ENCODE measurements at places on chromosomes 12 and 14. TPM values are rescaled to one million over a fixed set of nuclear protein-coding genes. Genes with fewer than 3 reads are reported as not detected.

- no peak overlapping the region for H3K27ac ChIP-seq
- H3K27me3 ChIP-seq: peaks cover 7% of the 10 kb centered on the region
- H3K36me3 ChIP-seq: no peaks in the 10 kb centered on the region
- no peak for DNase-seq
- no peak overlapping the region for H3K4me3 ChIP-seq
- H3K4me1 ChIP-seq: no peaks in the 10 kb centered on the region
Observed at GRCh38 chr12:94055528-94055927, 92.8 kb upstream of the PLXNC1 start.

- H3K36me3 ChIP-seq: no peaks in the 10 kb centered on the region
- no peaks in the 10 kb centered on the region for H3K4me1 ChIP-seq
Observed at GRCh38 chr12:127253797-127254327, 1013.1 kb upstream of the TMEM132C start.

DNA sequence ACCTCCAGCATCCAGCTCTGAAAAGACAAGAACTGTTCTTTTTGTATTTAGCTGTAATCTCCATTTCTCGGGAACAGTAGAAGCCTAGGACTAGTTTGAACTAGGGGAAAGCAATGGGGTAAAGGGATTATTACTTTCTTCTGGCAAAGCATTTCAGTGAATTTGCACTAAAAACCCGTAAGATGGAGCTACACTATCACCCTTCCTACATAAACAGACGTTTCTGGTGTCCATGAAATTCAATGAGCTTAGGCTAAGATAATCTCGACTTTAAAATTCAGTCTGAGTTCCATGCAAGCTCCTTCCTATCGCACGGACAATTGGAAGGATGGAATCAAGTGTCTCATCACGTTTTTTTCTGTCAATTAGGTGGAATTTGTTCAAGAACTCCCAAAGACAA, 24.0 kb downstream of the ACSM4 start:
- H3K4me3 ChIP-seq: no peak overlapping the region
- no peaks in the 10 kb centered on the region for H3K4me1 ChIP-seq
- peaks cover 5% of the 10 kb centered on the region for H3K27me3 ChIP-seq
- DNase-seq: no peak

DNA sequence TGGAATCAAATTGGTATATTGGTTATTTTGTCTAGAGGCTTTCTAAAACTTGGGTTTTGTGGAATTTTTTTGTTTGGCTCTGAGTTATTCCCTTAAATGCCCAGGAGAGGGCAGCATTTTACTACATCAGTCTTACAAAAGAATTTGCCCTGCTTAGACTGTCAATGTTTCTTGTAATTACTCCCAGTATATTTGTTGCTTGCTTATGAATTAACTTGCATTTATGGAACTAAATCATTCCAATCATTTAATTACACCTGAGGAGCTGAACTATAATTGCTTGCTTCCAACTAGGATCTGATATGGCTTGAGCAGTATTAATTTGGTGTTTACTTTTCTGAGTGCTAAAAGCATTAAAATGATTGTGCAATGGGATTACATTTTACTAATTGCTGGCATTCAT, 48.7 kb downstream of the MIPOL1 start:
- H3K27me3 ChIP-seq: no peaks in the 10 kb centered on the region
- no peak overlapping the region for H3K27ac ChIP-seq
- no peak for DNase-seq

- H3K27me3 ChIP-seq: peaks cover 1% of the 10 kb centered on the region
- H3K27ac ChIP-seq: no peak overlapping the region
- H3K4me1 ChIP-seq: peaks cover 3% of the 10 kb centered on the region
- no peak for DNase-seq
- H3K36me3 ChIP-seq: no peaks in the 10 kb centered on the region
Observed at GRCh38 chr14:72780751-72781150, 113.2 kb downstream of the DPF3 start.

- H3K27ac ChIP-seq: no peak overlapping the region
- H3K27me3 ChIP-seq: peaks cover 37% of the 10 kb centered on the region
- H3K4me3 ChIP-seq: no peak overlapping the region
- DNase-seq: no peak
Observed at GRCh38 chr12:76176940-76177339, 92.5 kb upstream of the NAP1L1 start.

DNA sequence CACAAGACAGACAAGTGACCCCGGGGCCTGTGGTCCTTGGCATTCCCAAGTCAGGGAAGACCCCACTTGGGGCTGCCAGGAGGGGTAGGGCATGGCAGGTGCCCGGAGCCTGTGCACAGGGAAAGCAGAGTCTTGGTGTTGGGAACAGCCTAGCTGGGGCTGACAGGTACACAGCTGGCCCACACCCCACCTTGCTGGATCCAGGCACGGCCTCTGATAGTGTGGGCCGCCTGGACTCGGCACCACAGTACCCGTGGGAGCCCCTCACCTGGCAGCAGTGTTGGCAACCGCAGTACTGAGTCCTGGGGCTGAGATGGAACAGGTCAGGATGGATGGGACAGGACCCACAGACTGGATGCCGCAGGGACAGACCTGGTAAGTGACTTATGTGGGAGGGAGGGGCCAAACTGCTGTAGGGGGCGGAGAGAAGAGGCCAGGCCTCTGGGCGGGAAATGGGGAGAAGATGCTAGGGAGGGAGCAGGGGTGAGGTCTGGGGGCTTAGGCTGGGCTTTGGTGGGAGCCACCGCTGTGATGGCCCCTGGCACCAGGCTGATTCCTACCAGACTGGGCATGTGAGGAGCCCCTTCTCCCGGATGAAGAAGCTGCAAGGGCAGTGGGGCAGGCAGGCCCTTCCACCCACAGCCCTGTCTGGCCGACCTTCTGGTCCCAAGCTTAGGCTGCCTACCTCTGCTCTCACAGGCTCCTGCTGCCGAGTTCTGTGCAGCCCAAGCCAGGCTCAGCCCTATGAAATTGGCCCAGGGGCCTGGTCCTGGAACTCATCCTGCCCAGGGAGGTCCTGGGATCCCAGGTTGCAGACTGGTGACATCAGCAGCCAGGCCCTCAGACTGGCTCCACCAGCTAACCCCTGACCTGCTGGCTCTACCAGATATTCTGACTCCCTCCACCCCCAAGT, at the start of gene TGM1:
Gene TGM1, minus strand, starts transcription at position 357 of the 913 bp plus-strand sequence. CDS start 825 bp downstream, outside the sequence.
- DNase-seq: no peak
- H3K27ac ChIP-seq: no peak within 1 kb of the TSS
- peaks cover 18% of the 10 kb centered on the region for H3K36me3 ChIP-seq
- no peaks in the 10 kb centered on the region for H3K4me1 ChIP-seq
- H3K27me3 ChIP-seq: no peaks in the 10 kb centered on the region

DNA sequence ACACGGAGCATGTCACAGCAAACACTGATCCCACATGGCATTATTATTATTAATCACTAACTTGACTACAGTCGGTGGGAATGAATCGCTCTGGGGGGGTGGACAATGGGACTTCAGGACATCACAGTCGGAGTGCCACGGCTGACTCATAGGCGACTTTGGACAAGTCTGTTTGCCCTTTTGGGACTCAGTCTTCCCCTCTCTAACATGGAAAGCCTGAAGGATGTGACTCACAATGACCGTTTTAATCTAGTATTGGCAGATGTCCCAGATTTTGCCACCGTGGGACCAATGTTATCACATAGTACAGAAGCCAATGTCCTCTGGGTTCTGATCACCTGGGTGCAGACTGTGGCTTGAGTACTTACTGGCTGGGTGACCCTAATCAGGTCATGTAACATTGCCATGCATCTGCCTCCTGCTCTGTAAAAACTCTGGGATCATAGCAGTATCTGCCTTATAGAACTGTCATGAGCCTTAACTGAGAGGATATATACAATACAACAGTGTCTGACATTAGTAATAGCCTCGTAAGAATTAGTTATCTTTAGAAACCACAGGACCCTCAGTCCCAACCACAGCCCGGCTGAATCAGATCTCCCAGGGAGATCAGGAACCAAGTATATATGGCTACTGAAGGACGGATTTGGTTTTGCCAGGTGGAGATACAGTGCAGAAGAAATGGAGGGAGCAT, 362.6 kb downstream of the BCL11B start:
- no peaks in the 10 kb centered on the region for H3K36me3 ChIP-seq
- H3K27me3 ChIP-seq: peaks cover 8% of the 10 kb centered on the region
- H3K4me3 ChIP-seq: no peak overlapping the region

DNA sequence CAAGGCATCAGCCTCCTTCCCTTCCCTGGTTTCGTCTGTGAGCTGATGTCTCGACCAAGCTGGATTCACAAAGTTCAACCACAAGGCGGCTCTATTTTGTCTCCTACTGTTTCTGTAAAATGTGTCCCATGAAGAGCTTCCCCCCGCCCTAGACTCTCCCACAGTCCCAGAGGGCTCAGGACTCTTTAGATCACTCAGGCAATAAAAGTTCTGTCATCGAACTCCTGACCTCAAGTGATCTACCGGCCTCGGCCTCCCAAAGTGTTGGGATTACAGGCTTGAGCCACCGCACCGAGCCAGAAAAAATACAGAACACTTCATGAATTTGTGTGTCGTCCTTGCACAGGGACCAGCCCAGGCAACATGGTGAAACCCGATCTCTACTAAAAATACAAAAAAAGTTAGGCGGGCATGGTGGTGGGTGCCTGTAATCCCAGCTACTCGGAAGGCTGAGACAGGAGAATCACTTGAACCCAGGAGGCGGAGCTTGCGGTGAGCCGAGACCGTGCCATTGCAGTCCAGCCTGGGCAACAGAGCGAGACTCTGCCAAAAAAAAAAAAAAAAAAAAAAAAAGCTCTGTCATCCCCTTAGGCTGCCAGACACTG, 149.4 kb downstream of the BCL11B start:
- H3K27me3 ChIP-seq: peaks cover 12% of the 10 kb centered on the region
- no peaks in the 10 kb centered on the region for H3K36me3 ChIP-seq
- no peak for DNase-seq
- peaks cover 2% of the 10 kb centered on the region for H3K4me1 ChIP-seq

GRCh38 chr12:94618995-94619695, 31.2 kb downstream of the TMCC3 start:
- DNase-seq: no peak
- no peak overlapping the region for H3K27ac ChIP-seq
- H3K4me1 ChIP-seq: peaks cover 16% of the 10 kb centered on the region
- H3K27me3 ChIP-seq: peaks cover under 1% of the 10 kb centered on the region
- no peak overlapping the region for H3K4me3 ChIP-seq
- no peaks in the 10 kb centered on the region for H3K36me3 ChIP-seq

GRCh38 chr14:20603813-20604690, 12.9 kb upstream of the RNASE12 start:
- H3K36me3 ChIP-seq: no peaks in the 10 kb centered on the region
- no peak overlapping the region for H3K27ac ChIP-seq
- peaks cover 4% of the 10 kb centered on the region for H3K4me1 ChIP-seq
- DNase-seq: no peak
- no peak overlapping the region for H3K4me3 ChIP-seq

DNA sequence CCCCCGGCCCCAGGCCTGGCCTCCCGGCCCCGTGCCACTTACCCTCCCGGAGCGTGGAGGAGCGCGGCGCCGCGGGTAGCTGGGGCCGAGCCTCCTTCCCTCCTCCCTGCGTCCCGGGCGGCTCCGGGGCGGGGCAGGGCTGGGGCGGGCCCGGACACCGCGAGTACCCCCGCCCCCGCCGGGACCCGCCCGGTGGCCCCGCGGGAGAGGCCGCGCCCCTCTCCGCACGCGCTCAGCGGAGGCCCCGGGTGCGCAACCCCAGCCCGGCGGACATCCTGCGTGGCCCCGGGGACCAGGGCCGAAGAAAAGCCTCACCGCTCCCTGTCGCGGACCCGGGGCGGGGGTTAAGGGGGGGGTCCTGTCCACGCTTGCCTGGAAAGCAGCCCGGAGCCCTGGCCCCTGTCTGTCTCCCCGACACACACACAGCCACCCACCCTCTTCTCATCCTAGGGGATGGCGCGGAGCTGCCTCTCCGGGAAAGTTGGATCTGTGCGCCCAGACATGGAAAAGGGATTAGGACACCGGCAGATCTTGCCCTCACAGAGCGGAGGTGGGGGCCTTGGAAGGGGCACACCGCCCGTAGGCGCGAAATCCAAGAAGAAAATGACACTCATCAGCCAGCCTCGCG, at the start of gene SYNE3:
Gene SYNE3, minus strand, starts transcription at position 97 of the 628 bp plus-strand sequence. CDS start 40,829 bp downstream, outside the sequence.
- peak within 1 kb of the TSS; percentile 92 for H3K4me3 ChIP-seq
- H3K4me1 ChIP-seq: peaks cover 62% of the 10 kb centered on the region
- peaks cover 16% of the 10 kb centered on the region for H3K36me3 ChIP-seq
- H3K27ac ChIP-seq: peak within 1 kb of the TSS; percentile 89

- no peaks in the 10 kb centered on the region for H3K36me3 ChIP-seq
- no peak overlapping the region for H3K4me3 ChIP-seq
- H3K27me3 ChIP-seq: peaks cover 3% of the 10 kb centered on the region
- H3K4me1 ChIP-seq: peaks cover 7% of the 10 kb centered on the region
- DNase-seq: no peak
- H3K27ac ChIP-seq: no peak overlapping the region
Observed at GRCh38 chr12:107236824-107237511, 143.6 kb upstream of the CRY1 start.

- no peak for DNase-seq
- no peaks in the 10 kb centered on the region for H3K27me3 ChIP-seq
- peaks cover 31% of the 10 kb centered on the region for H3K36me3 ChIP-seq
- peaks cover 16% of the 10 kb centered on the region for H3K4me1 ChIP-seq
Observed at GRCh38 chr12:109466821-109467220, 10.3 kb downstream of the KCTD10 start.

- H3K27ac ChIP-seq: peak overlapping the region; percentile 34
- no peak for DNase-seq
- no peaks in the 10 kb centered on the region for H3K27me3 ChIP-seq
- H3K4me3 ChIP-seq: no peak overlapping the region
Observed at GRCh38 chr12:104524034-104524832, 67.5 kb downstream of the CHST11 start.

GRCh38 chr12:17159506-17160300, 553.7 kb upstream of the LMO3 start:
- DNase-seq: no peak
- no peaks in the 10 kb centered on the region for H3K4me1 ChIP-seq
- H3K4me3 ChIP-seq: no peak overlapping the region

GRCh38 chr12:24047326-24047725, 97.9 kb upstream of the SOX5 start:
- peaks cover 2% of the 10 kb centered on the region for H3K4me1 ChIP-seq
- no peaks in the 10 kb centered on the region for H3K36me3 ChIP-seq
- DNase-seq: no peak
- H3K4me3 ChIP-seq: no peak overlapping the region

- no peaks in the 10 kb centered on the region for H3K36me3 ChIP-seq
- DNase-seq: no peak
- peaks cover 6% of the 10 kb centered on the region for H3K27me3 ChIP-seq
Observed at GRCh38 chr12:94553130-94553519, 93.5 kb upstream of the CEP83 start.

- H3K4me1 ChIP-seq: no peaks in the 10 kb centered on the region
- H3K4me3 ChIP-seq: no peak overlapping the region
- H3K27me3 ChIP-seq: no peaks in the 10 kb centered on the region
- no peak for DNase-seq
- H3K27ac ChIP-seq: no peak overlapping the region
Observed at GRCh38 chr14:62614122-62614521, 431.1 kb downstream of the KCNH5 start.

Gene LRP6
- total RNA-seq: 0.55 TPM

Gene STYK1
- not detected for total RNA-seq

Gene P2RX2
- not detected for total RNA-seq

Gene LALBA
- not detected for total RNA-seq

Gene EFS
- not detected for total RNA-seq

Gene CCDC177
- not detected for total RNA-seq

Gene TMEM132C
- total RNA-seq: not detected

Gene KLRC3
- total RNA-seq: not detected

Gene COCH
- 1.9 TPM for total RNA-seq

Gene CCDC175
- total RNA-seq: not detected

Gene PPTC7
- 41.7 TPM for total RNA-seq

Gene C12orf56
- total RNA-seq: not detected

Gene NOVA1
- total RNA-seq: 0.25 TPM

Gene APAF1
- 28.3 TPM for total RNA-seq
